Umbilical cord (tissue), 2 donors: ENCODE measurements at places on chromosomes 7 and 10. TPM values are rescaled to one million over a fixed set of nuclear protein-coding genes. Genes with fewer than 3 reads are reported as not detected.
A peak's percentile ranks its signal among the peaks of the same experiment; 100 is the strongest.

The MARVELD1 gene
- total RNA-seq = 29.1 TPM

The WEE2 gene
- total RNA-seq = 1.9 TPM

The C10orf95 gene
- not detected for total RNA-seq

The LDB3 gene
- total RNA-seq = 3.4 TPM

The PLAC9 gene
- 169 TPM for total RNA-seq

The CFAP46 gene
- 0.48 TPM for total RNA-seq

The TDRD1 gene
- 0.24 TPM for total RNA-seq

The LRRN3 gene
- 4.3 TPM for total RNA-seq

The ANKRD2 gene
- total RNA-seq = not detected

The TFPI2 gene
- 27.7 TPM for total RNA-seq

The TSPAN33 gene
- 7.7 TPM for total RNA-seq

The CRPPA gene
- 12.3 TPM for total RNA-seq

The MTPN gene
- total RNA-seq = 87.2 TPM

The TWIST1 gene
- 51.5 TPM for total RNA-seq

The DNAH11 gene
- 11.1 TPM for total RNA-seq

The TAS2R5 gene
- total RNA-seq = 0.72 TPM

GRCh38 chr10:124150807-124151417, 57.5 kb upstream of the CHST15 start:
- DNase-seq = no peak

- no peak for DNase-seq
Measured at GRCh38 chr7:117350027-117350426, 27.2 kb upstream of the WNT2 start.

DNA sequence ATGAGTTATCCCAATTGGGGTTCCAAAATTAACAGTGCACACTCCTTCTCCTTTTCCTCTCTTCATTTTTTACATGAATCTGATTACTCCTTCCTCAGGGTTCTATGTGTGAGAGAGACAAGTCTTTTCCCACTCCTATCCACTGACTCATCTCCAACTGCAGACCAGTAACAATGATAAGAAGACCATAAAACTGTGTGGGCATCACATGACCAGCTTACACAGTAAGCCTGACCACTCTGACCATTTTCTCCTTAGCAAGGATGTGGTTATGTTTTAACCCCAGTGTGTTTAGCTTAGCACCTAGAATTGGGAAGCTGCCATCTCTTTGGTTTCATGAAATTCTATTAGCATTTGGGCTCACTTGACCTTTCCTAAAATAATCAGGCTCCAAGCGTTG, 145.0 kb upstream of the CALCR start:
- no peak for DNase-seq

- no peak for DNase-seq
Measured at GRCh38 chr7:6631605-6632004, 5.5 kb upstream of the ZNF316 start.

DNA sequence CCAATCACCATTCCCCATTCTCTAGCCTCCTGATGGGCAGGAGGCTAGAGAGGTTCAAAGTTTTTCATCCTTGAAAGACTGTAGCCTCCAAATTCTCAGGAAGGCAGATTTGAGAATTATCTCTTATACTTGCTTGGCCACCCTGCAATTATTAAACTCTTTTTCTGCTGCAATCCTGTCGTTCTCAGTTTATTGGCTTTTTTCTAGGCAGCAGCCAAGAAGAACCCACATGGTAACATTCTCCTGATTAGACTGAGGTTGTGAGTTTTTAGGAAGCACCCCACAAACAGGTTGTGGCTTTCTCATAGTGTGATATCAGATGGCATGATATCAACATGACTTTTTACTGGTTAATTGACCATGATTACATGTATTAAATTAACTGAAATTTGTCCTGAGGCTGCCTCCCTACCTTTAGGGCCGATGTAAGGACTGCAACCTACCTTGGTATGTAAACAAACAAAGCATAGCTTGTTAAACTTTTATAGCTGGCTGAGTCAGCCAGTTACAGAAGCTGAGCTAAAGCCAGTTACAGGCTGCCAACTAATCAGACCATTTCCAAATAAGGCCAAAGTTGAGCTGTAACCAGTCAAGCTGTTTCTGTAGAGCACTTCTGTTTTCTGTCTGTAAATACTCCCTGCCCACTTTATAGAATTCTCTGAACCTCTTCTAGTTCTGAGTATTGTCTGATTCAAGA, 3.2 kb upstream of the ZNF248 start:
- no peak for DNase-seq

DNA sequence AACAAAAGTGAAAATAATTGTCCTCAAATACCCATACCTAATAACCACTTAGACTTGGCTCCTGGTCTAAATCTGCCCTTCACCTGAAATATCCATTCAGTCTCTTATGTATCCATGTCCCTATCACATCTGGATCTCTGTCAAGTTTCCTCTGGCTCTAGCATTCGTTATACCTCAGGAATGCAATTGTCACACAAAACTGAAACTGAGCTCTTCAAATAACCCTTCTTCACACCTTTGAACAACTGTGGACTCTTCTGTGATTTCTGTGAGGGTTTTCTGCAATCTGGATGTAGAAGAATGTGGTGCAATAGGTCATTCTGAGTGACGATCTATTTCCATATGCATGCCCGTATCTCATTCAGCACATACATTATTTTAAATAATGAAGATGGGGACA, 53.5 kb upstream of the FGL2 start:
- DNase-seq = no peak

DNA sequence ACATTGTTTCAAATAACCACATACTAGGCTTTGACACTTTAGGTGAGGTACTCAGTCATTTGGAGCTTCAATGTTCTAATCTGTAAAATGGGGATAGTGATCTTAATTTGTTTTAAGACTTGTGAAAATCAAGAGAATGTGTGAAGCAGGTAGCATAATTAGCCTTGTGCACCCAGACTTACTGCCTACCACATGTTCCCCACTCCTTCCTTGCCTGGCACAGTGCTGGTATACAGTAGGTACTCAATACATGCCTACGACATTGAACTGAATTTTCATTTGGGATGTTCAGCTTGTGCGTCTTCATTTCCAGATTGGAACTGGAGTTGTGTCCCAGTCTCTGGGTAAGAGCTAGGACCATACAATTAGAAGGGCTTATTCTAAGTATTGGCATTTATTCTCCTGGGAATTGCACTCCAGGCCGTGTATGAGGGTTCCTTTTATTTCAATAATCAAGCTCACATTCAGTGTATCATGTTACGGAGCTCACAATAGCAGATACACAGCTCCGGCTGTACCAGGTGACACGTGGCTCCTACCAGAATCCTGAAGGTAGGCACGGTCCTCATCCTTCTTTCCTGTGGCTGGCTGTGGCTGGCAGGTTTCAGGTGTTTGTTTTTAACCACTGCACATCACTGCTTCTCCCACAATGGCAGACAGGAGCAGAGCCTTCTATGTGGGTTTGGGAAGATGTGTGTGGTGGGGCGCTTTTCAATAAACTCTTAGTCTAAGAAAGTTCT, 109.4 kb upstream of the PDCD4 start:
- DNase-seq = no peak

DNA sequence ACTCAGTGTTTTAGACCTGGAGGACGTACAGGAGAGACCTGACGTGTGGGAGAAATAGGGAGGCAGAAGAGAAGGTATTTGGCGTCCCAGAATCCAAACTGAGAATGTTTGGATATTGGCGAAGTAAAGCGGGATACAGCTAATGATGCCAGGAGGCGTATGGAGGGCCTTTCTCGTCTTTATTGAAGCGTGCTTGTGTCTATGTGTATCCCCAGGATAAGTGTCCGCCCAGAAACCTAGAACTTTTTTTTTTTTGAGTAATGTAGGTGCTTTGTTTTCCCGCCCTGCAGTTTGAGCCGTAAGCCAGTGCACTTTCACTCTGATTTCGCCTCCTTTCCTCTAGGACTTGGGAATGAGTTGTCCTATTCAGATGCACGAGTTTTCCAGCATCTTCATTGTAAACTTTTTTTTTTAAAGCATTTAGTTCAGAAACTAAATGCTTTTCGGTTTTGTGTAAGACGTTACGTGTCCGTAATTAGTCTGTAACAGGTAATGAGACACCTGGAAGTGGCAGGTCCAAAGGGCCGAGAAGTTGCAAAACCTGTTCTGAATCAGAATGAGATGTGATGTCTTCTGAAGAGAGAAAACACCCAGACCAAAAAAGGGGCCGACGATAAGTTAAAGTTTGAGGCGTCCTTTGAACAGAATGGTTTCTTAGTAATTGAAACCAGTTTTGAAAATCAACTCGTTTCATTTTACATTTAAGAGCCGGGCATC, 746 bp downstream of the ARL5B start:
- peak; percentile 61 for DNase-seq

GRCh38 chr10:6980353-6980752, 400.3 kb upstream of the PRKCQ start:
- DNase-seq = no peak

GRCh38 chr10:35501923-35502322, 103.2 kb upstream of the GJD4 start:
- DNase-seq = no peak

DNA sequence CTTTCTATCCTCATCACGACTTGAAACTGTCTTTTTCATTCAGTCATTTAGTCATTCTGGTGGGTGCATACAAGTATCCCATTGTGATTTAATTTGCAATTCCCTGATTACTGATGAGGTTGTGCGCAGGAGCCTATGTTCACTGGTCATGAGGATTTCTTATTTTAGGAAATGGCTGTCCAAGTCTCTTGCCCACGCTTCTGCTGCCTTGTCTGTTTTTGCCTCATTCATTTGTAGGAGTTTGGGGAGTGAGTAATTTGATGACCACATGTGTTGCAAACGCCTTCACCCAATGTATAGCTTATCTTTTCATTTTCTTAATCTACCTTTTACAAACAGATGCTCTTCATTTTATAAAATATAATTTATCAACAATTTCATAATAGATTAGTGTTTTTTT, 127.3 kb downstream of the ARHGAP22 start:
- DNase-seq = no peak

- no peak for DNase-seq
Measured at GRCh38 chr10:68231817-68232251, at the start of gene ATOH7. Gene ATOH7 (minus strand): TSS chr10:68232113. CDS start chr10:68231677, 436 bp downstream.

DNA sequence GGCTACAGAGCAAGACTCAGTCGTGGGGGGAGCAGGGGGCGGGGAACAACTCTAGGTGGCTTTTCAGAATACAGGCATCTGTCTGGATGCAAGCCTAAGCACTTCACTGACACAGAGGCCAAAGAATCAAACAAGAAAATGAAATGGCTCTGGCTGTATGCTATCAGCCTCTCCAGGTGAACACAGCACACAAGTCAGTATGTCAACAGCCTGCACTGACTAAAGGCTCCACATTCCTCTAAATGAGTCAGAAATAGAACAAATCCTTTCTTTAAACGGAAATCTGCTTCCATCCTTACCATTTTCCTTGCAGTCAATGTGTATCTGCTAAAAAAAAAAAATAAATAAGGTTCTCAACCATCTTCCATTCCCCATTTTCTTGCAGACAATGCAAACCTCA, 88.3 kb downstream of the ARMH3 start:
- DNase-seq = no peak

DNA sequence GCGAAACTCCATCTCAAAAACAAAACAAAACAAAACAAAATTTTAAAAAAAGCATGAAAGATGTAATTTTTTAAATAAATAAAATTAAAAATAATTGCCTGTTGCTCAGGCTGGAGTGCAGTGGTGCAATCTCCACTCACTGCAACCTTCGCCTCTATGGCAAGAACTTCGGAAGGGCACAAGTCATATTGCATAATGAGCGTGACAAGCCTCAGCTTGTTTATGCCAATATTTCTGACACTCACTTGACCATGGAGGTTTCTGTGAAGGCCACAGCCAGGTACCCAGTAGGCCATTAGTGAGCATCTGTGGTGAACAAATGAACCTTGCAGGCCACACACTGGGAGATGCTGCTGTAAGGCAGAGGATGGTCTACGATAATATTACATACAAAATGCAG, 106.1 kb upstream of the KMT2C start:
- no peak for DNase-seq

- DNase-seq = peak; percentile 80
Measured at GRCh38 chr7:11726794-11727155, 105.2 kb downstream of the THSD7A start.

DNA sequence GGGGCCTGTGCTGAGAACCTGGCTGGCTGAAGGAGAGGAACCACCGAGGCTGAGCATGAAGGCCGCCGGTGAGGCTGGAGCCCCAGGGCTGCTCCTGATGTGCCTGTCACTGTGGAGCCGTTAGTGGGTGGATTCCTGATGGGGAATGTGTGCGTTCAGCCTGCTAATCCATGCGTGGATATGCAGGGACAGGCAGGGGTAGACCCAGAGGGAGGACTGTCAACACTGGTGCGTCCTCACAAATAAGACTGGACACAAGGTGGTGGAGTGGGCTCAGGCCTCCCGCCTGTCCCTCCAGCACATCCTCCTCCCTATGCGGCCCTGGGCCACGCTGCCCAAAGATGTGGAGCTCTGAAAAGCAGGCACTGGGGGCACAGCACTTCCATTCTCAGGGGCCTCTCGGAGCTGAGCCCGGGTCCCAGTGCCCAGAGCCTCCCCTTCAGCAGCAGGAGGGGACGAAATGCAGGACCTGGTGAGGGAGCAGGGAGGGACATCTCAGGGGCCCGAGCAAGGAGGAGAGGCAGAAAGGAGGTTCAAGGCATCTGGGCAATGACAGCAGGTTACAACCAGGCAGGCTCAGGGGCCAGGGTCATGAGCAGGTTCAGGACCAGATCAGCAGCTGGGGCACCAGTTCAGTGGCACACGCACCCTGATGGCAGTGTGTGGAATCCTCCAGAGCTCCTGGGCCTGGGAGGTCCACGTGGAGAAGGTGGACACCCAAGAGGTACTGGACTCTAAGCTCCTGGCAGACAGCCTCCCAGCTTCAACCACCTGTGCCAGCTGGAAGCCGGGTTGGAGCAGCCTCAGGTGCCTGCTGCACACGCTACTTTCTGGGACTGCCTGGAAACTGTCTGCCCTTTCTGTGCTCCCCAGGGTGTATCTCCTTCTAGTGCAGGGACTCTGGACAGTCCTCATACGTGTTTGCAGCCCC, 33.5 kb upstream of the ANTXRL start:
- DNase-seq = no peak

DNA sequence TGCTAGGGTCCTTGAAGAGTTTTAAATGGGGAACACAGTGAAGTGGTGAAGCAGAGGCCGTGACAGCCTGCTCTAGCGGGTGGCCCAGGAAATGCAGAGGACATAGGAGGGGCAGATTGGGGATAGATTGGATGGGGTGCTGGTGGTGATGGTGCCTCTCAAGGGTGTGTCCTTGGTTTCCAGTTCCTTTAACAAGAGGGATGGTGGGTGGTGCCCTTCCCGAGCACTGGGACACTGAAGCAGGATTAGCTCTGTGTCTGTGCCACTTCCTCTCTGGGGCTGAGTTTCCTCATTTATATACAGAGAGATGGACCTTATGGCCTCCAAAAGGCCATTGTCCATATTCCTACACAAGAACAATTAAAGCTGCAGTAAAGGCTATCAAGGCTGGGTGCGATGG, 285.5 kb downstream of the TCF7L2 start:
- no peak for DNase-seq

GRCh38 chr7:1844951-1845390, 174.9 kb downstream of the ELFN1 start:
- no peak for DNase-seq
